ENCODE measurements at places on chromosomes 5 and 9.

DNA sequence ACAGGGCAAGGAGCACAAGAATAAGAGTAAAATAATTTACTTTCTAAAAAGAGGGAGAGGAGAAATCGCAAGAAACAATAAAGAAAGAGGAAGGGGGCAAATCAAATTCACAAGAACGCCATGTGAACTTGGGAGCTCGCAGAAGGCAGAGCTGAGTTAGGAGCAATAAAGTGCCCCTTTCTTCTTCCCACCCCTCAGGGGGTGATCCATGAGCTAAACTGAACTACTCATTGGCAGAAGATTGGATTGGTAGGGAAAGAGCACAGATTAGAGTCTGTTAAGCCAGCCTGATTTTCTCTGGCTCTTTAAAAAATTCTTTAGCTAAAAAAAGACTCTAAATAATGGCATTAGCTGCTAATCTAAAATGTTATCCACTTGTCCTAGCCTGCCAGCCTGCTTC, 307.5 kb downstream of the EBF1 start:
- DNase-seq = no peak

- no peak for DNase-seq
These were observed 53.8 kb downstream of the CDC14B start for GRCh38 chr9:96565671-96566497.

- DNase-seq = no peak
These were observed 185.9 kb upstream of the ZNF618 start for GRCh38 chr9:113690055-113690740.

- no peak for DNase-seq
These were observed 78.8 kb upstream of the GPBP1 start for GRCh38 chr5:57094753-57095683.

- DNase-seq = no peak
These were observed 13.3 kb downstream of the NR5A1 start for GRCh38 chr9:124493794-124494479.

DNA sequence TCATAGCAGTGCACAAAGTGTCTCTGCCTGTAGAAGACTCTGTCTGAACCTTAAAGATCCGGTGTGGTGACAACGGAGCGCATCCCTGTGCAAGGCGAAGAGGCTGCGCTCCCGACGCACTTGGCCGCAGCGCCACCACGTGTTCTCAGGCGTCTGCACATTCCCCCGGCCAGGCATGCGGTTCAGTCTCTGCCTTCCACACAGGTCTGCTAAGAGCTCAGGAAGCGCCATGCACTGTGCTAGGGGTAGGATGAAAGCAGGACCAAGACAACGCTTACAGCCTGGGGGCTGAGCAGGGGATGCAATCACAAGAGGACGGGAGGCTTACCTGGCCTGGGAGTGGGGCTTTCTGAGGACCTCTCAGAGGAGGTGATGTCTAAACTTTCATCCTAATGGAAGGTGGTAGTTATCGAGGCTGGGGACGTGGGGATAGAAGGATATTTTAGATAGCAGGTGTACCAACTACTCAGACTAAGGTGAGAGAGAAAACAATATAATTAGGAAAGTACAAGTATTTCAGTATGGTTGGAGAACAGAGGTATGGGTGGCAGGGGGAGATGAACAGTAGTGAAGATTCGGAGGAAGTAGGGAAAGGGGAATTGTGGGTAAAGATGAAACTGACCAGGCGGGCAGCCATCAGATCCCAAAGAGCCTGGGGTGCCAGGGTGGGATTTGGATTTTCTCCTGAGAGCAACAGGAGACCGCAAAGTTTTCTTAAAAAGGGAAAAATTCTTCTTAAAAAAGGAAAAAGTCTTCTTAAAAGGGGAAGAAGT, 13.3 kb downstream of the CAPSL start:
- peak; percentile 91 for DNase-seq

- DNase-seq = no peak
These were observed 263.7 kb downstream of the SEMA5A start for GRCh38 chr5:9282211-9282610.

DNA sequence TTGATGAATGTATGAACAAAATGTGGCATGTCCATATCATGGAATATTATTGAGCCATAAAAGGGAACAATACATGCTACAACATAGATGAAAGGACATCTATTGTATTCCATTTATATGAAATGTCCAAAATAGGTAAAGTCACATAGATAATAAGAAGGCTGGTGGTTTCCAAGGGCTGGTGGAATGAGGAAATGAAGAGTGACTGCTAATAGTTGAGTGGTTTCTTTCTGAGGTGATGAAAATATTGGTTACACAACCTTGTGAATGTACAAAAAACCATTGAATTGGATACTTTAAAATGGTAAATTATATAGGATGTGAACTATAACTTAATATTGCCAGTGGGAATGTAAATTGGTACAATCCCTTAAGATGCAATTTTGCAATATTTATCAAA, 5.2 kb downstream of the ARSB start:
- DNase-seq = no peak

DNA sequence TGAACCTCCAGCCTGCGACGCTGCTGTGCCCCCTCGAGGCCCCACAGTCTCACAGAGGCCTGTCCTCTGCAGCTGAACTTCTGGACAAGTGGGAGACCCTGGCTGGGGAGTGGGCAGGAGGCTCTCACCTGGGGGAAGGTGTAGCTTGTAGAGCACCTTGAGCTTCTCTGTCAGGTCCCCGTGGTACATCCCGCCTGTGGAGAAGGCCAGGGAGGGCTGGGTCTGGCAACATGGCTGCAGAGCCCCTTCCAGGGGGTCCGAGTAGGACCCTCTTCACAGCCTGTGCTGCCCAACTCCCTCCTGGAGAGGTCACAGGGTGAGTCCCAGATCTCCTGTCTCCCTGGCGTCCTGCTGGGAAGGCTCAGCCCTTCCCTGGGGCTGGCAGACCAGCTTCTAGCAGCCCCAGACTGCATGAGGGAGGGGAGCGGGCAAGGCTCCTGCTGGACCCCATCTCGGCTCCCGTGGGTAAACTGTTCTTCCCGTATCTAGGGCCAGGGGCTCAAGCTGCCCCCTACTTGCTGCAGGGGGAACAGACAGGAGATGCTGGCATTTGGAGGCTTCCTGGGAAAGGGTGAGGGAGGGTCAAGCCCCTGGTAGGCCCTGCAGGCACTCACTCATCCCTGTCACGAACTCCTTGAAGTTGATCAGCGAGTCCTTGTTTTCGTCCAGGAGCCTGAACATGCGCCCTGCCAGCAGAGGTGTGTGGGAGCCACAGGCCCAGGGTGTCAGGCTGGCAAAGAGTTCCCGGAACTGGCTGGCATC, 11.2 kb upstream of the MRNIP start:
- no peak for DNase-seq

GRCh38 chr5:23419115-23419514, 88.3 kb upstream of the PRDM9 start:
- no peak for DNase-seq

DNA sequence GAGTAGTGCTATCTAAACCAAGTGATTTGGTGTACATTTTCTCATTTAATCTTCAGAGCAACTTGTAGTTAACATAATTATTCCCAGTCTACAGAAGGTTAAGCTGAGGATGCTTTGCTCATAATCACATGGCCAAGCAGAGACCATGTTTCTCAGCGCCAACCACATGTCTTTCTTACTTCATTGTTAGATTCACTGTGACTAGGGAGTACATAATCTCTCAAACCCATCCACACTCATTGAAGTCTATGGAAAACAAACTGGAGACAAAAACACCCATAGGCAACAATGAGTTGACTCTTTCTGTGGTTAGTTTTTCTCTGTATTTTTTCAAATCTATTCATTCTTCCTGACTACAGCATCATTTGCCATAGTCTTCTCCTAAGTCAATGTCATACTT, 281.7 kb upstream of the PTGER4 start:
- no peak for DNase-seq

GRCh38 chr5:127400539-127400938, 109.9 kb downstream of the MEGF10 start:
- no peak for DNase-seq

DNA sequence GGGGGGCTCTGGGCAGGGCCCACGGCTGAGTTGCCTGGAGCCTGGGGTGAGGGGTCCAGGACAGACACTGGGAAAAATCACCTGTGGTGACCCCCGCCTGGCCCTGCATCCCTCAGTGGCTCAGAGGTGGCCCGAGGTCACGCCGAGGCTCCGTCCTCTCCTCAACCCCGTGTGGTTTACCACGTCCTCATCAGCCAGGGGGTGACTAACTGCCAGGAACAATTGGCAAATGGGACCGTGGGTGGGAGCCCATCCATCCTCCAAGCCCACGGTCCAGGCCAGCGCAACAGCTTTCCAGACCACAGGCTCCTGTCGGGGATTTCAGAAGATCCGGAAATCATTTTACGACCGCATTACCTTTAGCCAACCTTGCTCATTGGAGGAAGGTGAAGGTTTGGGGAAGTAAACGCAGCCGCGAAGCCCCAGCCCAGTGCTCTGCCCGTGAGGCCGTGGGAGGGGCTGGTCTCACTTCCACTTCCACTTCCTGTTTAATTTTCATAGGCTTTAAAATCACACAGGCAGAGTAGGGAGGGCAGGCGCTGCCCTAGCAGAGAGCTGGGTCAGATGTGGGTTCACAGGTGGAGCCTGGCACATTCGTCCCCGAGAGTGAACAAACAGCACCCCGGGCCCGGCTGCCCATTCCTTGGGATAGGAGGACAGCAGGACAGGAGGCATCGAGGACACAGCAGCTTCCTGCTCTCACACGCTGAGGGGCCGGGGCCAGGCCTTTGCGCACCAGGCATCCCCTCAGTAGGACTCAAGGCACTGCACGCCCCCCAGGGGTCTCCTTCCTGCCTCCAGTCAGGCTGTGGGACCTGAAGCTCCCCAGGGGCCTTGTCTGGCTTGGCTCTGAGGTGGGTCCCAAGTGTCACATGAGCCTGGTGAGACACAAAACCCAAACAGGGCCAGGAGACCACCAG, 19.8 kb upstream of the SLC9A3 start:
- DNase-seq = peak; percentile 54

- no peak for DNase-seq
These were observed 65.4 kb upstream of the SPOCK1 start for GRCh38 chr5:137564398-137564961.

GRCh38 chr9:105127863-105128220, 116.6 kb upstream of the SLC44A1 start:
- no peak for DNase-seq

- no peak for DNase-seq
These were observed 62.1 kb downstream of the BASP1 start for GRCh38 chr5:17279487-17279886.

DNA sequence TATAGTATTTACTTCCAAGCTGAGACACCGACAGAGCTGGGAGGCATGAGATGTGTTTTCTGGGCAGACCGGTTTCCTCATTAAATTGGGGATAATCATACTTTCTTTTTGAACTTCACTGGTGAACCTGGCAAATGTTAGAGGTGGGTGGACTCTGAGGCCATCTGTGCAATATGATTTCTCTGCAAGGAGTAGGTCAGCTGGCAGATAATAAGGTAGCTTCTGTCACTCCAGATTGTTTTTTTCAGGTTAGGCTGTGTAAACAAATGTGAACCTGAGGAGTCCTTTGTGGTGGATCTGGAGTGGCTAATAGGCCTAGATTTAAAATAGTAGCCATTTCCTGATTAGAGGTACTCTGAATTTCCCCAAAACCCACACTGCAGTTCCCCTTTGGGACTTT, 75.4 kb upstream of the S1PR3 start:
- DNase-seq = no peak

DNA sequence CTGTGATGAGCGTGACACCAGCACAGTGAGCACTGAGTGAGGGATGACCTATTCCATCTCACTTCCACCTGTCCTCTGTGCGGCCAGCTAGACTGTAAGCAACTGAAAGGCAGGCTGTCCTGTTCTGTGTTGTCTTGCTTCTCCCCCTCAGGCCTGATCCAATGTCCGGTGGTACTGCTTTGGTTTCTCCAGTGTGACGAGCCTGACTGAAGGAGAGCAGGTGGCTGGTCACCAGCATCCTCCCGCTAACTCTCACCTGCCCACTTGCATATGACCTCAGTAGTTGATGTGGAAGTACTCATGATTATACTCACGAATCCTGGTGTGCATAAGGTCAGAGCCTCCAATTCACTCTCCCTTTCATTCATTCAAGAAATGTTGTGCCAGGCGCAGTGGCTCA, 2.4 kb upstream of the SLC27A4 start:
- no peak for DNase-seq

DNA sequence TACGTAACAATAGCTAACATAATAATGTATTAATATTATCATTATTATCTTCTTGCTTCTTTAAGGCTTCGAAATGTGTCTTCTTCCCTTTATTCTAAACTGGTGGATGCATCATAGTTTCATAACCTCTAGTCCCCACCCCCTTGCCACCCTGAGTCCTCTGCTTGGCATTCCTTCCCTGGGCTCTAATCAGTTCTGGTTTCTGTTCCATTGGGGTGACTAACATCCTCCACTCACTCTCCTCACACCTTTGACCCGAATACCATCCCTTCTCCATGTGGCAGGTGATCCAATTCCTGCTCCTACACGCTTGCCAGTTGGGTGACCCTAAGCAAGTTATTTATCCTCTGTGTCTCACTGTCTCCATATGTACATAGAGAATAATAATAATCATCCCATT, 286.1 kb downstream of the TRPM3 start:
- DNase-seq = no peak

DNA sequence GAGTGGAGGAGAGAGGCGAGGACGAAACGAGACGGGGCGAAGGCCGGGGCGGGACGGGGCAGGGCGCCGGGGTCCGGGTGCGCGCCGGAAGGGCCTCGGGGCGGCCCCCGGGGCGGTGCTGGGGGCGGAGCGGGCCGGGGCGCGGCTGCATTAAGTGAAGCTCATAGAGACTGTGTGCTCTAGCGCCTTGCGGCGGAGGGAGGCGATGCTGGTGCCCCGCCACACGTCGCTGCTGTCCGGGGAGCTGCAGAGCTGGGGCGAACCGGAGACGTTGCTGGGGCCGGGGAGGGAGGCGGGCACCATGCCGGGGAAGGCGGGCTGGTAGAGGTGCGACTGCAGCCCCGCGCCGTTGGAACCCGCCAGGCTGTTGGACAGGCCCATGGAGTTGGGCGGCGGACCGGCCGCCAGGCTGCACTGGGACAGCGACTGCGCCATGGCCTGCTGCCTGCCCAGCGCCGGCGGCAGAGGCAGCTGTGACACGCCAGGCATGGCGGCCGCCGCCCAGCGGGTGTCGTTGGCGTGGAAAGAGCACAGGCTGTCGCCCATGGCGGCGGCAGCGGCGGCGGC, 8.3 kb downstream of the OTP start:
- DNase-seq = peak; percentile 64

DNA sequence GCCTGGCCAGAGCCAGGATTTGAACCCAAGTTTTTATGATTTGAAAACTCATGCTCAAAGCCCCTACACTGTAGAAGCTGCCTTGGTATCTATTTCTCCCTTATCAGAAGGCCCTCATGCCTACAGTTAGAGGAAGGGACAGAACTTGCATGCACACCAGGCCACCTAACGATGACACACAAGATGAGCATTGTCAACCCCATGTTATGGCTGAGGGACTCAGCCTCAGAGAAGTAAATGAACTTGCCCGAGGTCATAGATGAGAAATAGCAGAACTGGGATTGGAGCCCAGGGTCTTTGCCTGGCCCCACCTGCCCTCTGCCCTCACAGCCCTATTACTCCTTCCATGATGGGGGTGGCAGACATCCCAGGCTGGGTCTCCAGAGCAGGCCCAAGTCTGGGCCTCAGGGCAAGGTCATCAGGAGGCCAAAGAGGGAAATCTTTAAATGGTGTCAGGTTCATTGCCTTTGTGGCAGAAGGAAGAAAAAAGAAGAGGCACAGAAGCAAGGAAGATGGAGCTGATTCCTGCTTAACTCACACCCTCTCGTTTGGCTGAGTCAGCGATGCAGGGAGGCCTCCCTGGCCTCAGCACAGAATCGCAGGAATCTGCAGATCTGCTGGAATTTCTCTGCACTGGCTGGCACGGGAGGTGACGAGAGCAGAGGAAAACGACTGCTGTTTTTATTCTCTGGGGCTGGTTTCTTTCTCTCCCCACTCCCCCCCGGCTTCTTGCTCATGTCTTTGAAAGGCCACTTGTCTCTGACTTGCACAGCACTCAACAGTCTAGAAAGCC, 20.6 kb upstream of the CRB2 start:
- no peak for DNase-seq

Measured in activated CD4-positive, alpha-beta T cell treated with anti-CD3 and anti-CD28 coated beads, Interleukin-2, amount 50 U/mL, for 48 hours (primary cell).